Hypothalamus (tissue), 51 donors: ENCODE measurements at places on chromosomes 1 and 21.

DNA sequence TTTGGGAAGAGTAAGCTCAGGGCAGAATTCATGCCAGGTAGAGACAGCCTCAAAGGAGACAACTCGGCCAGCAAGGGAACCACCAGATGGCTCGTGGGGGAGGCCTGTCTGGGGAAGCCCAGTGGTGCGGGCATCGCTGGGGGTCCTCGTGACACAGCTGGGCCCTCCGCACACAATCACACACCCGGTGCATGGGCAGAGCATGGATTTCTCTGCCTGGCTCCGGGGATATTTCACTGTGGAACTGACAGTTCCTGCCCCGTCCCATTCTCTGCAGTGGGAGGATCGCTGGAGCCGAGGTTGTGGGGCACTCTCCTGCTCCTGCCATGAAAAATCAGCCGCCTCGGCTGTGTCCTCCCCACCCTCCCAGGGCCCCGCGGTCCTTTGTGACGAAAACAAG is 108.0 kb downstream of the CRYAA start:
- no peak for DNase-seq

DNA sequence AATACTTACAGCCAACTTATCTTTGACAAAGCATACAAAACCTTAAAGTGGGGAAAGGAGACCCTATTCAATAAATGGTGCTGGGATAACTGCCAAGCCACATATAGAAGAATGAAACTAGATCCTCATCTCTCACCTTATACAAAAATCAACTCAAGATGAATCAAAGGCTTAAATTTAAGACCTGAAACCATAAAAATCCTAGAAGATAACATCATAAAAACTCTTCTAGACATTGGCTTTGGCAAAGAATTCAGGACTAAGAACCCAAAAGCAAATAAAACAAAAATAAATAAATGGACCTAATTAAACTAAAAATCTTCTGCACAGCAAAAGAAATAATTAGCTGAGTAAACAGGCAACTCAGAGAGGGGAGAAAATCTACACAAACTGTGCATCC is 335.6 kb upstream of the PBX1 start:
- DNase-seq = no peak

DNA sequence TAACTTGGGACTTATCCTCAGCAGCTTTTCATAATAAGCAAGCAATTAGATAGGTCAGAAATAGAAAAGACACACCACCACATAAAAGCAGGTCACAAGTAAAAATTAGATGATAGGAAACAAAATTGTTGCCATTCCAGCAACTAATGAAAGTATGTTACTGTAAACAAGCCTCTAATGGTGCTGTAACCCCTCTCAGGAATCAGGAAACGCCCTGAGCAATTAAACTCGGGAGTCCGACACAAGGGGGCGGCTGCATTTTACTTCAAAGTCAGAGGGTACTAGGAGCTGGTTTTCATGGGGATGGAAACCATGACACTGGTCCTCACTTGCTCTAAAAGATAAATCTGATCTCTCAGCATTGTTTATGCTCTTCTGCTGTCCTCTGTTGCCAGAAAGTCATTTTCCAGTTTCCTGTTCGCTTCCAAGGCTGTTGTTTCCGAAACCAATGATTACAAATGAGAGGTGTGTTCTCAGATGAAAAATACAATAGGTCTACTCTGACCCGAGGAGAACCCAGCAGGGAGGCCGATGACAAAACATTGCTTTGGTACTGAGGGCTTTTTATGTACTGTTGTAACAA is 93.4 kb downstream of the TGFBR3 start:
- no peak for DNase-seq

- DNase-seq = no peak
Measured at GRCh38 chr1:67700692-67701410, 15.8 kb downstream of the GADD45A start.

GRCh38 chr1:56360021-56360420 is 219.3 kb downstream of the PLPP3 start:
- DNase-seq = no peak

GRCh38 chr21:36773117-36773516 is 74.2 kb downstream of the SIM2 start:
- DNase-seq = no peak

DNA sequence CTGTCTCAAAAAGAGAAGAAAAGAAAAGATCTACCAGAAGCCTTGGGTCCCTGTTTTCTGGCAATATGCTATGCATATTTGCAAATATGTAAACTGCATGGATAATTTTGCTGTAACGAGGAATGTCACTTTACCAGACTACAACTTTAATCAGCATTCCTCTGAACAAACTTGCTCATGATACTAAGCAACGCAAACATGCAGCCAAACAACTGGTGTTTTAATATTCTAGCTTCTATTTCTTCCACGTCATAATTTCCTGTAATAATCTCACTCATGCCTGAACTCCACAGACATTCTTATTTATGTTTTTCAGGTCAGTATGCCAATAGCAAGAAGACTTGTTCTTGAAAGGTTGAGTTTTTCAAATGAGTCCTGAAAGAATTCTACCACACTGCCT is 114.1 kb downstream of the SIM2 start:
- no peak for DNase-seq

GRCh38 chr21:41374867-41375533 is 13.2 kb downstream of the MX2 start:
- no peak for DNase-seq

- no peak for DNase-seq
Measured at GRCh38 chr1:247281001-247281574, 25.2 kb downstream of the VN1R5 start.

DNA sequence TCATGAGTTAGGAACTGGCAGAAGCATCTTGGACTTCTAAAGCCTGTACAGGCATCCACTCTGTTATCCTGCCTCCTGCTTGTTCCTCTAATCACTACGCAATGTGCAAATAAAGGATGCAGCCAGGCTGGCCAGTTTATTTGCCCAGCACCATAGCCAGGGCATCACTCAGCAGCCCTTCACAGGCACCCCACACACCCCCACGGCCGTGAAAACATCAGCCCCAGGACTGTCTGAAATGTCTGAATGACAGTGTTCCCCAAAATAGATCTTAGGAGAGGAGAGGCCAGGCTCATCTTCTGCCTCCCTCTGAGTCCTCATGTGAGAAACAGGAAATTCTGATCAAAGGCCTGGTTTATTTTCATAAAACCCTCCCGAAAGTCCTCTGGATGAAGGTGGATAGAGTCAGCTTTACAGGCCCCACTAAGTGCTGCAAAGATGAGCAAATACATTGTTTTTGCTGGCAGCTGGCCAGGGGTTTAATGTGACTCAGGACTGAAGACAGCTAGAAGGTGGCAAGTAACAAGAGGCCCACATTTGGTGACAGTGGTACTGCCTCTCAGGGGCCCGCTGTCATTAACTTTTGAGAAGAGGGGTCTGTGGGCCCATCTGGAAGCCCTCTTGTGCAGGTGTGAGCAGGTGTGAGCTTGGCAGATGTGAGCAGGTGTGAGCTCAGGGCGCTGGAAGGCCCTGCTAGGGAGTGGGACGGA is 32.9 kb downstream of the GRHL3 start:
- no peak for DNase-seq

DNA sequence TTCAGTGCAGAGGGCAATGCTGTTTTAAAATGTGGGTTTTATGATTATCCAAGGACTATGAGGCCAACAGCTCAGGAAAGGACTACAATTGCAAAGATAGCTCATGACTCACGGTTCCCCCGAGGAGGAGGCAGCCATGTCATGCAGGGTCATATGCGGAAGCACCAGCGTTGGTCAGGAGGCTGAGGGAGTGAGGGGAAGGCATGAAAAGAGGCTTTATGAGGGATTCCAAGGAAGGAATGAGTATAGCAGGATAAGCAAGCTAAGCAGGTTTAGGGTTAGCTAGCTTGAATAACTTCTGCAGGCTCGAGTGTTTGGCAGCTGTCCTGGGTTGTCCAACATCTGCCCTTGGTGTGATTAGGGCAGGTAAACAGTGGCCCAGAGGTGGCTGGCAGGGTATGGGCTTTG is 495.1 kb downstream of the SETD4 start:
- DNase-seq = no peak

DNA sequence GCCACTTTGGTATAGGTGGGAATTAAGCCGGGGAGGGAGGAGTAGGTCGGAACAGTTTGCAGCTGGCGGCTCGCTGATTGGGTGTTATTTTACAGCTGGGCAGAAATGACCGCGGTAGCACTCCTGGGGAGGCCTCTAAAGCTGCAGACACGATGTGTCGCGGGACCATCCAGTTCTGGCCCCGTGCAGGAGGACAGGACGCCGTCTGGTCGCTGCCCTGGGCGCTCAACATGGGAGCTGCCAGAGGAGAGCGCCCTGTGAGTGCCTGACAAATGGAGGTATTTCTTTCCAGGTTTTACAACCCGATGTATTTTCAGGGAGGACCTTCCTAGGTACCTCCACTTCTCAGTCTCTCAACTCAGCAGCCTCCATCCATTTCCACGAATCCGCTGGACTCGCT is 46.2 kb downstream of the CDC7 start:
- no peak for DNase-seq

DNA sequence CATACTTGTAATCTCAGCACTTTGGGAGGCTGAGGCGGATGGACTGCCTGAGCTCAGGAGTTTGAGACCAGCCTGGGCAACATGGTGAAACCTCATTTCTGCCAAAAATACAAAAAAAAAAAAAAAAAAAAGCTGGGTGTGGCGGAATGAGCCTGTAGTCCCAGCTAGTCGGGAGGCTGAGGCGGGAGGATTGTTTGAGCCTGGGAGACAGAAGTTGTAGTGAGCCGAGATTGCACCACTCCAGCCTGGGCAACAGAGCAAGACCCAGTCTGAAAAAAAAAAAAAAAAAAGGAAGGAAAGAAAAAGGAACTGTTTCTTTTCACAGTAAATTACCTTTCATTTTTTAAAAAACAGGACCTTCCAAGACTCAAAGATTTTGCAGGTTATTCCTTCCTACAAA is 29.5 kb downstream of the LIN9 start:
- DNase-seq = no peak

DNA sequence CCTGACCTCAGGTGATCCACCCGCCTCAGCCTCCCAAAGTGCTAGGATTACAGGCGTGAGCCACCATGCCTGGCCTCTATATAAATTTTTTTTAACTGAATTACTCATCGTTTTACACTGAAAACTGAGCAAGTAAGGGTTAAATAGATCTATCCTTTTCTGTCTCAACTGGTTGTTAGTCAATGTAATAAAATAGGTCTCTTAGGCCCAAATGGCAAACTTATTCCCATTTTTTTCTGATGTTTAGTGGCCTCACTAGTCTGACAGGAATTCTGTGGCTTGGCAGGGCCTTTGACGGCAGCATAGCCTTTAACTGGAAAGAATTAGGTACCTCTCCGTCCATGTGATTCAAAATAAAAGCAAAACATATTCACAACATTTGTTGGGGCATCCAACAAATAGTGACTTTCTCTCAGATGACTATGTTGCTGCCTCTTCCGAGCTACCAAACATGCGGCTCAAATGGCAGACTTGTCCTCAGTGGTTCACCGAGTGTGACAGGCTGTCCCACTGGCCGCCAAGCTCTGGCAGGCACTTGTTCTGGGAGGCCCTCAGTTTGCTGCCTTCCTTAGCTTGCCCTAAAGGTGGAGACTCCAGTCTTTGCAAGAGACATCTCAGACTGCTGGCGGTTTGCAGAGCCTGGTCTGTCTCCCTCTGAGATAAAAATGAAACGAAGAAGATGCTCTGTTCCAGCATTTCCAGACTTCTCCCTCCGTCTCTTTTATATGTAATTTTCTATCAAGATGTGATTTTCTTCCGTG is 17.4 kb downstream of the ATP1A4 start:
- DNase-seq = no peak

DNA sequence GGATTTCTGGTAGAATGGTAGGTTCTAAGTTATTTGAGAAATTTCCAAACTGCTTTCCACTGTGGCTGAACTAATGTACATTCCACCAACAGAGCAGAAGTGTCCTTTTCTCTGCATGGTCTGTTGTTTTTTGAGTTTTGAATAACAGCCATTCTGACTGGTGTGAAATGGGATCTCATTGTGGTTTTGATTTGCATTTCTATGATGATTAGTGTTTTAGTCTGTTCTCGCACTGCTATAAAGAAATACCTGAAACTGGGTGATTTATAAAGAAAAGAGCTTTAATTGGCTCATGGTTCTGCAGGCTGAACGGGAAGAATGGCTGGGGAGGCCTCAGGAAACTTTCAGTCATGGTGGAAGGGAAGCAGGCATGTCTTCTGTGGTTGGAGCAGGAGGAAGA is 80.3 kb downstream of the SDCCAG8 start:
- no peak for DNase-seq

- DNase-seq = no peak
Measured at GRCh38 chr1:20410503-20410902, 75.5 kb downstream of the CAMK2N1 start.
